ENCODE measurements at places on chromosomes 16 and 17.
A peak's percentile ranks its signal among the peaks of the same experiment; 100 is the strongest.

DNA sequence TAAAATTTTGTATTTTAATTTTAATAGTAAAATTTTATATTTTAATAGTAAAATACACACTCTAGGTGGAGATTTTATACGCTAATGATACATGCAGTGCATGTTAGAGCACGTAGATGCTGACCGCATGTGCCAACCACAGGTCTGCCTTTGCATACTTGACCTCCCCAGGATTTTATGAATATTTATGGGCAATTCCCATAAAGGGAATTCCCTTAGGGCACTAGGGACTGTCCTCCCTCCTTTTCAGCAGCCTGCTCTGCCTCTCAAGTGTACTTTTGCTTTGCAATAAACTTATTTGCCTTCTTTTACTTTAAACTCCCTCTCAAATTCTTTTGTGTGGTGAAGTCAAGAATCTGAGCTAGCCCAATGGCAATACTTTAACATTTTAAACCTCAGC is 217.7 kb upstream of the CDH8 start:
- DNase-seq, result no peak

- DNase-seq, result no peak
Observed at GRCh38 chr17:45451131-45451530, 18.5 kb upstream of the ARHGAP27 start.

DNA sequence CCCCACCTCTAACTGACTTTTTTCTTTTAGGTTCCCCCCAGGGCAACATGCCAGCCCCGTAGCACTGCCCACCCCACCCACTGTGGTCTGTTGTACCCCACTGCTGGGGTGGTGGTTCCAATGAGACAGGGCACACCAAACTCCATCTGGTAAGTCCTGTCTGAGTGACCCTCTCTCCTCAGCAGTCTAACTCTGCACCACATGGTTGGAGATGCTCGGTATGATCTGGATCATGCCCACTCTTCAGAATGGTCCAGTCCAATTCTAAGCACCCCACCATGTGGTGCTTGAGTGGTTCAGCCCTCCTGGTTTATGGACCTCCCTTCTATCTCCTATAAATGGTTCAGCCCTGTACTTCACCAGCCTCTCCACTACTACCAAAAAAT is 5.9 kb downstream of the KDM6B start:
- peak; percentile 25 for DNase-seq

- peak; percentile 13 for DNase-seq
Observed at GRCh38 chr17:38798614-38799500, 499 bp downstream of the PIP4K2B start.

DNA sequence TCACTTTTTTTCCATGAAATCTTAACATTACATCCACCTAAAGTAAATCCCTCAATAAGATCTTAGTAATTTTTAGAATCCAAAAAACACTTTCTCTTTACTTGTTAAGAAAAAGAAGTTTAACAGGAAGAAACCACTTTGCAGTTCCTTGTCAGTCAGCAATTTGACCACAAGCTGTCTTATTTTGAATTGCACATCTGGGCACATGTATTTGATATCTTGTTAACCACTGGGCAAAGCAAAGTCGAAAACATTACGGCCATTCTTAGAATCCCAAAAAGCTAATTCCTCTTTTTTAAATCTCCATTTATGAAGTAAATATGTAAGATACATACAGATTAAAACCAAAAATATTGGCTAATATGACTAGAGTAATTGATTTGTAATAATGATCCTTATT is 1.1 kb downstream of the ABCA10 start:
- DNase-seq, result peak; percentile 43

- no peak for DNase-seq
Observed at GRCh38 chr16:85552980-85553435, 60.1 kb upstream of the GSE1 start.

Data from inflammatory macrophage treated with lipopolysaccharide for 1 hour (primary cell).